ENCODE measurements at places on chromosomes 11 and 22.
A peak's percentile ranks its signal among the peaks of the same experiment; 100 is the strongest.

DNA sequence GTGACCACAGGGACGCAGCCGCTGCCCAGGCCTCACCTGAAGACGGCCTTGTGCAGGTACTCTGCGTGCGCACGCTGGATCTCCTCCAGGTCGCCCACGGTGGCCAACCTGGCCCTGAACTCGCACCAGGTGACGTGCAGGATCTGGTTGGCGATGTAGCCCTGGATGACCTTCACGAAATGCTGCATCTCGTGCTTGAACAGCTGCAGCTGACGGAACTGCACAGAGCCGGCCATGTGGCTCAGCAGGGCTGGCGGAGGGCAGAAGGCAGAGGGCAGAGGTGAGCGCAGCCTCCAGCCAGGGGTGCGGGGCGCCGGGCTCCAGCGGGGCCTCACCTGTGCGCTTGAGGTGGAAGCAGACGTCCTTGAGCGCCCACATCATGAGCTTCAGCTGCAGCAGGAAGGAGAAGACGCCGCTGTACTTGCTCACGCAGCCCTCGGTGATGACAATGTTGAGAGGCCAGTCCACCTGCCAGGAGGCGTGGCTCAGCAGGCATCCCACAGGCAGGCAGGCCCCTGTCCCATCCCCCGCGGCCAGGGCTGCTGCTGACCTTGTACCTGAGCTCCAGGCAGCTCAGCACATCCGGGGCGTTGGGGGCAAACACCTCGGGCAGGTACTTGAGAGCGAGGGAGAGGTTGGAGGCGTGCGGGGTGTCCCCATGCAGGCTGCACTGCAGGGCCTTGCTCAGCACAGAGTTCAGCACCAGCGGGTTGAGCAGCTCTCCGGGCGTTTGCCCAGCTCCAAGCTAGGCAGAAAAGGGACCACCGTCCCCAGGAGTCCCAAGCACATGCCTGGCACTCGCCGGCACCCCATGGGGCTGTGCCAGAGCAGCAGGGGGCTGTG, 17.6 kb downstream of the SELENOO start:
- no peak for DNase-seq

- no peak for DNase-seq
These were observed 41.5 kb upstream of the CCND1 start for GRCh38 chr11:69599502-69599901.

DNA sequence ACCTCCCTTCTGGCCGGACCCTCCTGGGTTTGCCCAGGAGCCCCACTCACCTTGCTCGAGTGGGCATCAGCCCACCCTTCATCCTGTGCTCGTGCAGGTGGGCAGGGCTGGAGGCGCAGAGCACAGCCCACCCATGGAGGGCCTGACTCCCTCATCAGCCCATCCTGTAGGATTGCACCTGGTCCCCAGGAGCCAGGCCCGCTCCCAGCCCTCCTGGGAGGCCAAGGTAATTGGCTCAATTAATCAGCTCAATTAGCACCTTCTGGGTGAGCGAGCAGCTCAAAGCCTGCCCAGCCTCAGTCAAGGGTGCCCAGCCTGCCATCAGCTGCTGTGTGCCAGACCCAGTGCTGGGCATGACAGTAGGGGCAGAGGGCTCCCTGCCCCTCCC, 58.1 kb upstream of the NECTIN1 start:
- no peak for DNase-seq

DNA sequence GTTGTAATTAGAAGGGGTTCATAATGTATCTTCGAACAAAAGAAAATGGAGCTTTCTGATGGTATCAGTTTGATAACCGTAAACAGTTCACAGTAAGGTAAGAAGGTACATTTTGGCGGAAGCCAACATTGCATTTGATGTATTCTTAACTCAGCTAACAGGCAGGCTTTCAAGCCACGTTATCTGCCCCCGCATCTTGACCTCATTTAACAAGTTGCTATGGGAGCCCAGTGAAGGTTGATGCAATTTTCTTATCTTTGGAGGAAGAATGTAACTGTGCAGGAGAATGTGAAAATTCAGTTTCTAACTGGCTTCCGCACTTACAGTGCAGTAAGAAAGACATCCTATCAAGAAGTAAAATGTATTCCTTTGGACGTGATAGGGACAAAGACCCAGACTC, 110.6 kb downstream of the ETS1 start:
- DNase-seq: peak; percentile 64

- DNase-seq: peak; percentile 5
These were observed 979 bp downstream of the ZBED5 start for GRCh38 chr11:10856689-10857458.

GRCh38 chr11:596374-596773, 19.4 kb downstream of the IRF7 start:
- no peak for DNase-seq

GRCh38 chr11:75240311-75241035, at the start of gene TPBGL:
Gene TPBGL (plus strand): TSS chr11:75240774. CDS start chr11:75241050, 276 bp downstream.
- no peak for DNase-seq

GRCh38 chr22:40039482-40040115, 44.8 kb downstream of the FAM83F start:
- no peak for DNase-seq

DNA sequence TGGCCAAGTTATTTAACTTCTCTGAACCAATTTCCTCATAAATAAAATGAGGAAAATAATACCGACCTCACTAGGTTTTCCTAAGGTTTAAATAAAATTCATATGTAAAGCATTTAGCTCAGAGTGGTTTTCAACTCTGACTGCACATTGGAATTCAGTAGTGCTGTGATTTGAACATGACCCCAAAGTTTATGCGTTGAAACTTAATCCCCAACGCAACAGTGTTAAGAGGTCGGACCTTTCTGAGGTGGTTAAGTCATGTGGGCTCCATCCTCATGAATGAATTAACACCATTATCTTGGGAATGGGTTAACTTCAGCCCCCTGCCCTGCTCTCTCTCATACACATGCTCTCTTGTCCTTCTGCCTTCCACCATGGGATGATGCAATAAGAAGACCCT, 322.2 kb downstream of the AASDHPPT start:
- no peak for DNase-seq

DNA sequence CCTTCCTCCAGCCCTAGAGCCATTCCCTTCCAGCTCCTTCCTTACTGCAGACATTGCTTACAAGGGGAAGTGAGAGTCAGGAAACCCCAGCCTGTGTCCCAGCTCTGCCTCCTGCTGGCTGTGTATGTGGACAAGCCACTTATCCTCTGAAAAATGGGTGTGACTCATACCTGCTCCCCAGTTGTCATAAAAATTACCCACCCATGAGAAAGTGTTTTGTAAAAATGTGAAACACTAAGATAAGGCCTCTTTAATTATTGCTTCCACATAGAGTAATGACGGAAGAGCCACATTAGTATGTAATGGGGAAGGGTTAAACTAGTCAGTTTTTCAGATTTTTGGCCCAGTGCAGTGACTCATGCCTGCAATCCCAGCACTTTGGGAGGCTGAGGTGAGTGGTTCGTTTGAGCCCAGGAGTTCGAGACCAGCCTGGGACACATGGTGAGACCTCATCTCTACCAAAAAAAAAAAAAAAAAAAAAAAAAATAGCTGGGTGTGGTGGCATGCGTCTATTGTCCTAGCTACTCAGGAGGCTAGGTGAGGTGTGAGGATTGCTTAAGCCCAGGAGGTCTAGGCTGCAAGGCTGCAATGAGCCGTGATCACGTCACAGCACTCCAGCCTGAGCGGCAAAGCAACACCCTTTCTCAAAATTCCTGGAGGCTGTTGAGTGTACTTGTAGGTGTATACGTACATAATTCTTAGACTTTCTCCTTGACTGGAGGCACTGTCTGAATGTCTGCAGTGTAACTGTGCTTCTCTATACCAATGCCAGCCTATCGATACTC, 84.9 kb downstream of the CTTN start:
- DNase-seq: no peak

- DNase-seq: no peak
These were observed 118.8 kb upstream of the CADM1 start for GRCh38 chr11:115623021-115623451.

All from T-helper 9 cell (primary cell).